T47D (cell line): ENCODE measurements at places on chromosomes 12 and 14.

DNA sequence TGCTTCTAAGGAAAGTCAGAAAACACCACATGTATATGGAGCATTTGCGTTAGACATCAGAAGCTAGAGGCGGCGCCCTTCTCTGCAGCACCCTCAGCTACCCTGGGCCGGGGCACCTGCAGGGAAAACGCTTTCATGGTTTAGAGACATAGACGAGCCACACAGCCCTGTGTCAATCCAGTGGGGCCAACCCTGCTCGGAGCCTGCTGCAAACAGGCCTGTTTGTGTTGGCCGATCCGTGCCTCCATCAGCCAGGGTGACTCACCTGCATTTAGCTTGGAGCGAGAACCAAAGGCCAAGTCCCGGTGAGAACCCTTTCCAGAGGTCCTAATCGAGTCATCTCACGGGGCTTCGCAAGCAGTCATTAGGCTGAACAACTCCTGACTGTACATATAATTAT lies 19.5 kb upstream of the FZD10 start:
- DNase-seq = peak; percentile 35

- DNase-seq = no peak
These were observed 13.8 kb downstream of the CLBA1 start for GRCh38 chr14:104999361-104999760.

- DNase-seq = no peak
These were observed 356.1 kb downstream of the CEP128 start for GRCh38 chr14:80585506-80585835.

DNA sequence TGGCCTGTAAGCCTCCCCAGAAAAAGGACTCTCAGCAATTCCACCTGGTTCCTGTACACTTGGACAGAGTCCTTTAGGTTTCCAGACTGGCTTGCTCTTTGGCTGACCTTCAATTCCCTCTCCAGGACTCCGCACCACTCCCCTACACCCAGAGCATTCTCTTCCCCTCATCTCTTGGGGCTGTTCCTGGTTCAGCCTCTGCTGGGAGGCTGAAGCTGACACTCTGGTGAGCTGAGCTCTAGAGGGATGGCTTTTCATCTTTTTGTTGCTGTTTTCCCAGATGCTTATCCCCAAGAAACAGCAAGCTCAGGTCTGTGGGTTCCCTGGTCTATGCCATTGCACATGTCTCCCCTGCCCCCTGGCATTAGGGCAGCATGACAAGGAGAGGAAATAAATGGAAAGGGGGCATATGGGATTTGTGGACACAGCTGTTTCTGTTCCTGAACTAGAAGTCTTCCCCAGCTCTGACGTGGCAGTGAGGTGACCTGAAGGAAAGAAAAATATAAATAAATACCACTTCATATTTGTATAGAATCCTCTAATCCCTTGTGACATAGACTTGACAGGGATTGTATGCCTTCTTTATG lies 1.3 kb downstream of the RNASE7 start:
- no peak for DNase-seq

- no peak for DNase-seq
These were observed 9.1 kb downstream of the SCAF11 start for GRCh38 chr12:45981075-45981837.

- no peak for DNase-seq
These were observed 14.2 kb downstream of the ELK3 start for GRCh38 chr12:96208346-96208745.

GRCh38 chr12:105640761-105641160 lies 310.3 kb downstream of the C12orf75 start:
- no peak for DNase-seq
